ENCODE measurements at places on chromosomes 7 and 10.
A peak's percentile ranks its signal among the peaks of the same experiment; 100 is the strongest.

- no peak for DNase-seq
Measured at GRCh38 chr7:37916673-37917660, at the start of gene SFRP4. Gene SFRP4 (minus strand): TSS chr7:37916817. CDS start chr7:37916537, 280 bp downstream.

GRCh38 chr7:74093671-74094223 is 10.1 kb downstream of the LIMK1 start:
- no peak for DNase-seq

GRCh38 chr10:102020938-102021337 is 35.0 kb downstream of the ARMH3 start:
- peak; percentile 14 for DNase-seq

DNA sequence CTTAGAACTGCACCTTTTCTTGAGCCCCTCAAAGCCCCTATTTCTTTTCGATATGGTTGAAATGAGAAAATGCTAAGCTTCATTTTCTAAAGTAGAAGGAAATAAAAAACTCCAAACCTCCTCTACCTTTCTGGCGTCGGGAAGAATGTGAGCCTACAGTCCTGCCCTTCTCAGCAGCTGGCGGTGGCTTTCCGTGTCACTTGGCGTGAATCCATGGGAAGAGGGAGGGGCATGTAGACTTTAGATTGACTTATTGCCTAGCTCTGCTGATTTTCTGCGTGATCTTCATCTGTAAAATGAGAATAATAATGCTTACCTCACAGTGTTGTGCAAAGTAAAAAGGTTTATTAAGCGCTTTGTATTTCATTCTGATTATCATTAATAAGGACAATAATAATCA is 35.0 kb downstream of the PRR15 start:
- DNase-seq: no peak

DNA sequence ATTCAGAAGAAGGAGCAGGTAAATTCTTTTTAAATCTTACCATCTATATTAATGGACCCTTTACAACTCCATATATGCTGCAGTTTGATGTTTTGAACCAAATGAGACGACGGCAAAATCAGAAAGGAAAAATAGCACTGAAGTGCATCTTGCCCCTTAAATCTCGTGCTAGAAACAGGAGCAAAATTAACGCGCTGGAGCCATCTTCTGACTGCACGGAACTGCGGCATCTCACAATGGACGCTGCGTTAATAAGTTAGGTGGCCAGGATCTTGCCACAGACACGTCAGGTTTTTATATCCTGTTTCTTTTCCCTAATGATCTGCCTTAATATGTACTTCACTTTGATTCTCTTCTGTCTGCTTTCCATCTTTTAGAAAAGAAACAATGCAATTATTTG is 354.5 kb downstream of the TFEC start:
- no peak for DNase-seq

- no peak for DNase-seq
Measured at GRCh38 chr7:132768099-132768498, 191.8 kb upstream of the PLXNA4 start.

DNA sequence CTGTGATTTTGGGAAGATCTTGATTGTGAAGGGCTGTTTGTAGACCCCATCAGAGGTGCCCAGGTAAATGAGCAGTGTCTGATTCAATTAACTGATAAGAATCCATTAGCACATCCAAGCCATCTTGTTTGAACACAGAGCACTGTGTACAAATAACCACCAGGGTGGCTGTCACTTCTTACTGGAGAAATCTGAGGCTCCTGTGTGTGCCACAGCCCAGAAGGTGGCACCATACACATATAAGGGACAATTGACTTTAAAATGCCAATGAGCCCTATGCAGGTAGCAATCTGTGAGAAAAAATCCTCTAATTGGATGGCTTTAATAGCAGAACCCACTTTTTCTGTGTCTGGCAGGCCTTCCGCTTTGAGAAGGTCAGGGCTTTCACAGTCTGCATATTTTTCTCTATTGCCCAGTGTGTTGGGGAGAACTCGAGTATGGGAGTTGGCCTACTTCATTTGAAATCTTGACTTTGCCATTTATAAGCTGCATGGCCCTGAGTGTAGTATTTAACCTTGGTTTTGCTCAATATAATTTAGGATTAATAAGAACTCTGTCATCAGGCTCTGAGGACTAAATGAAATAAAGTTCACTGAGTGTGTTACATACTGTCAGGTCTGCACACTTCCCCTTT is 517.4 kb downstream of the CCSER2 start:
- no peak for DNase-seq

- no peak for DNase-seq
Measured at GRCh38 chr7:12670000-12670729, 17.3 kb upstream of the ARL4A start.

DNA sequence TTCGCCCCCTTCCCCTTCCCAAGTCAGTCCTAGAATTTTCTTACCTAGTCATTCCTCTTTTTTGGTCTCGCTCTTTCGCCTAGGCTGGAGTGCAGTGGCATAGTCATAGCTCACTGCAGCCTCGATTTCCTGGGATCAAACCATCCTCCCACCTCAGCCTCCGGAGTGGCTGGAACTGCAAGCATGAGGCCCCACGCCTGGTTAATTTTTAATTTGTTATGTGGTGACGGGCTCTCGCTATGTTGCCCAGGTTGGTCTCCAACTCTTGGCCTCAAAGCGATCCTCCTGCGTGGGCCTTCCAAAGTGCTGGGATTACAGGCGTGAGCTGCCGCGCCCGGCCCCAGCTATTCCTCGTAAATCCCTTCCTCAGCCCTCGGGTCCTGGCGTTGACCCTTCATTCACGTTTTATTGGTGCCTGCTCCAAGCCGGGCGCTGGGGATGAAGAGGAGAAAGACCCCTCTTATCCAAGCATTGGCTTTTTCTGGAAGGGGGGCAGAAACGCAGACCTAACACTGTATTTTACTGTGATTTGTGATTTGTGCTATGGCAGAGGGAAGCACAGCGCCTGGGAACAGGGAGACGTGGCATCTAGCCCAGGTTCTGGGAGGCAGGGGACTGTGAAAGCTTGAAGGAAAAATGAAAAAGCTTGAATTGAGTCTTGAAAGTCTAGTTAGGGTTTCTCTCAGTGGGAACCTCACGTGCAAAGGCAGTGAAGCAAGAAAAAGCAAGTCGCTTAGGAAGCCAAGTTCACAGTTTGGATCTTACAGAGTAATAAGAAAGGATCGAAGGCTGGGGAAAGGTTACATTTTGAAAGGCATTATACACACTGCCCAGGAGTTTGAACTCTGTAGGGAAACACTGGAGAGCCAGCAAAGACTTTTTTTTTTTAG is 516 bp downstream of the ZNHIT1 start:
- no peak for DNase-seq

DNA sequence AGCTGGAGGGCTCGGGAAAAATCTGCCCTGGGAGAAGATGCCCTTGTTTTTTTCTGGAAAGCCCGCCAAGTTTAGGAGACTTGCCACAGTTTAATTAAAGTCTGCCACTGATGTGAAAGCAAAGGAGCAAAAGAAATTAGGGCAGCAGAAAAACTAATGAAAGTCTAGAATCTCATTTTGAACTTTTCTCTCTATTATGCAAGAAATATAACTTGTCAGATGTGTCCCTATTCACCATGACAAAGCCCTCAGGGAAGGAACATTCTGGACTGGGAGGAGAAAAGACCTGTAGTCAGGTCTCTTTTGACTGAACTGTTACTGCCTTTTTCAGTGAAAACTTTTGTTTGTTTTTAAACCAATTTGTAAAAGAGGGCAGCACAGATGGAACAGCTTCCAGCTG is 715.5 kb downstream of the SORCS3 start:
- no peak for DNase-seq

DNA sequence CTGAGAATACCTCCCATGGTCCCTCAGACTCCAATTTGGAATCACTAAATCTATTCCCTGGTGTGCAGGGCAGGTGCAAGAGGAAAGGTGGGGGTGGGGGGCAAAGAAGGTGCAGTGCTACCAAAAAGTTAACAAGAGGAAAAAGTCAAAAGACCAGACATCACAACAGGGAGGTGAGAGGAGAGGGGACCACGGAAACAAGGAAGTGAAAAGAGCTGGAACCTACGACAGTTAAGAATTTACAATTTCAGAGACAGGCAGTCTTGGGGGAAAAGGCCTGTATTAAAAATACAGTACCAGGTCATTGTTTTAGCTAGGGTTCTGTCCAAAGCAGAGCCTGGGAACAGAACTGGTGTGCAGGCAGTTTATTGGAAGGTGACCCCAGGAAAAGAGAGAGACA is 14.6 kb downstream of the ITGB1 start:
- DNase-seq: no peak

- DNase-seq: no peak
Measured at GRCh38 chr7:102260856-102261255, 25.8 kb upstream of the SH2B2 start.

DNA sequence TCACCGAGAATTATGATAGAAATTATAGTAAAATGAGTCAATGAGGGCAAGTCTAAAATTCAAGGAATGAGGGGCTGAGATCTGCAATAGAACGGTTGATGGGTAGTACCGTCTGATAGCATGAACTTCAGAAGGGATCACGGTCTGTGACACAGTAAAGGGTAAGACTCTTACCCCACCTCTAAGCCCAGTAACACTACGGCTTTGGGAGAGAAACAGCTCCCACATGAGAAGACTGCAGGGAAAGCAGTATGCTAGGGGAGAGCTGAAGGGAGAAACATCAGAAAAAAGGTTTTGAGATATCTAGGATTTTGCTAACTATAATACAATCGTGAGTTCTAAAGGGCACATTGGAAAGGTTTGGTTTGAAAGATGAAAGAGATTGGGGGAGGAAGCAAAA is 12.8 kb upstream of the AKAP9 start:
- DNase-seq: no peak

All from stimulated activated naive CD8-positive, alpha-beta T cell treated with anti-CD3 and anti-CD28 coated beads, Interleukin-15, amount 100 ng/mL, for 72 hours (primary cell).